ENCODE measurements at places on chromosomes 4 and X.

DNA sequence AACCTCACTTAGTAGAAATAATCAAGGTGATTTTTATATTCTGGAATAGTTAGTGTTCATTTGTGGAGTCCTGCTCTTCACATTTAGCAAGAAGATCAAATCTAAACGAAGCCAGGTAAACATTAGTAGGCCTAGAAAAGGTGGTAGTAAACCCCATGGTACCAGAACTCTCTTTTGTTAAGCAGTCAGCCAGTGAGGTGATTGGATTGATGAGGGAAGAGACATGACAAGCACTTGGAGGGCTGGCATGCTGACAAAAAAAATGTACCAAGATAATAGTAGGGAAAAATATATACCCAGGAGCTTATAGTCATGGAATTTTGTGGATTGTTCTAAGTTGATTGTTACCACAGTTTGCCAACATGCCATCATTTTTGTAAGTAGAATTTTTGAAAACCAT is 163.8 kb downstream of the BANK1 start:
- no peak for DNase-seq

DNA sequence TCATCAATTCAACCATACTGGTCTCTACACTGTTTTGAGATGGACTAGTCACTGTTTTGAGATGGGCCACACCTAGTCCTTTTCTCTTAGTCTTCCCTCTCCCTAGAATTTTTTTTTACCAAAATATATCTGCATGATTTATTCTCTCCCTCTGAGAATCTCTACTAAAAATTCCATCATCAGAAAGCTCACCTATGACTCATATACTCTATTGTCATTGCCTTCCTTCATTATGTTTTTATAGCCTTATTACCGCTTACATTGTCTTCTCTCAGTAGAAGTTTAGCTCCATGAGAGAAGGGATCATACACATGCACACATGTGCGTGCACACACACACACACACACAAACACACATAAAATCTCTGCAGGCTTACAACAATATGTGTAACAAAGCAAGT is 303.6 kb downstream of the PCDH10 start:
- DNase-seq = no peak

GRCh38 chr4:158891256-158891655 is 122.4 kb downstream of the FNIP2 start:
- DNase-seq = no peak

DNA sequence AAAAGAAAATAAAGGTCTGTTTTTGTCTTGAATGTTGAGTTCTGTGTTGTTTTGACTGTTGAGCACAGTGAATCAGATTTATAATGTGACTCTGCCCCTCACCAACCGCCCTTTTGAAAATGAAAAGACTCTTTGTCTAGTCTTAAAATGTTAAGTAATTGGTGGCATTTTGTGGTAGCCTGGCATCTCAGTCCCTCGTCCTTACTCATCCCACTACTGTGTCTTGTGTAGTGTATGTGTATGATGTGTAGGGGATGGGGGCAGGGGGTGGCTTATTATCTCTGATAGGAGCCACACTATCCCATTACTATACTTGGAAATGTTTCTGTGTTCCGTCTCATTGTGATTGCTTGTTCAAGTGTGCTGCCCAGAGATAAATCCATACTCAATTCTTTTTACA is 12.2 kb downstream of the KLHL34 start:
- no peak for DNase-seq

DNA sequence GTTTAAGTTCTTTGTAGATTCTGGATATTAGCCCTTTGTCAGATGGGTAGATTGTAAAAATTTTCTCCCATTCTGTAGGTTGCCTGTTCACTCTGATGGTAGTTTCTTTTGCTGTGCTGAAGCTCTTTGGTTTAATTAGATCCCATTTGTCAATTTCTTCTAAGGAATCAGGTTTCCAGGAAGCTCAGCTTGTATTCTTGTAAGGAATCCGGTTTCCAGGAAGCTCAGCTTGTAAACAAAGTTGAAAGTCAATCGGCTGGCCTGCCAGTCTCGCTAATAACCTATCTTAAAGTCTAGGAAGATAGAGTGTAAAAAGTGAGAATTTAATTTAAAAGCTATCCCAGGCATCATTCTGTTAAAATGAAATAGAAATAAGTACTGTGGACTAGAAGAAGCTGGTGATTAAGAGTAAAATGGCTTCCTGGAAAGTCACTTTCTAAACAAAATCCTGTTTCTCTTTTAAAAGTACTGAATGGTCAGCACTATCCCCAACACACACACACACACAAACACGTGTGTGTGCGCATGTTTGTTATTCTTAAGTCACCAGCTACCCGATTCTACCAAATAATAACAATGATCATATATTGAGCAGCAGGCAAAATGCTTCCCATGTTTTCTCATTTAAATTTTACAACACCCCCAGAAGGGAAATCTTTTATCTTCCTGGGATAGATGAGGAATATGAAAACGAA is 171.7 kb downstream of the PAPSS1 start:
- DNase-seq = no peak

DNA sequence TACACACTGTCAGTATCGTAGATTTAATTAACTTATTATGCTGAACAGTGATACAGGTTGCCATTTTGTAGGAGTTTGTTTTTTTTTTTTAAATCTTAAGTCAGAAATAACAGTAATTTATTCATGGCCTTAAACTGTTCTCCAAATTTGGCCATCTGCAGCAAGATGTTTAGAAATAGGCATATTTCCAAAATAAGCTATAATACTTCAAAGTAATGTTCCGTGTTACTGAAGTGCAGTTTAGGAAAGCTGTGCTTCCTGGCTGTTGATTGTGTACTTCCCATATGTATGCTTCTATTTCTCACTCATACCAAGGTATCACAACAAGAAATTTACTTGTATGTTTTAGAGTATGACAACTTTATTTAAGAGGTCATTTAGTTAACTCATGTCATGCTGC is 28.9 kb downstream of the CPEB2 start:
- DNase-seq = no peak

DNA sequence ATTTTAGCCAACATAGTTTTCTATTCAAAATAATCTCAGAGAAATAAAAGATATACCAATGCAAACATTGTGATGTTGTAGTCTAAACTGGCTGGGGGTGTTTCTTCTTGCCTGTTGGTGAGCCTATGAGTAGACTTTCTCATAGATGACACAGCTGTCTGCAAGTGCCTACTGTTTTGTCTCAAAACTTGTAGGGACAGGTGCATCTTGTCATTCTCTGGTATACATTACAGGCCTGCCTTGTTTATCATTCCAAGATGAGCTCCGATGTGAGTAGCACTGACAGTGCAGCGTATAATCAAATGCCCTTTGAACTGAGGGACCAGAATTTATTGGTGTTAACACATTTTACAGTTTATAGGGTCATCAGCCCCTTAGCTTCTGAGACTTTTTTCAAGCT is 353.8 kb downstream of the PRDM5 start:
- DNase-seq = no peak

- no peak for DNase-seq
These were observed 10.9 kb upstream of the BBS7 start for GRCh38 chr4:121881158-121881557.

DNA sequence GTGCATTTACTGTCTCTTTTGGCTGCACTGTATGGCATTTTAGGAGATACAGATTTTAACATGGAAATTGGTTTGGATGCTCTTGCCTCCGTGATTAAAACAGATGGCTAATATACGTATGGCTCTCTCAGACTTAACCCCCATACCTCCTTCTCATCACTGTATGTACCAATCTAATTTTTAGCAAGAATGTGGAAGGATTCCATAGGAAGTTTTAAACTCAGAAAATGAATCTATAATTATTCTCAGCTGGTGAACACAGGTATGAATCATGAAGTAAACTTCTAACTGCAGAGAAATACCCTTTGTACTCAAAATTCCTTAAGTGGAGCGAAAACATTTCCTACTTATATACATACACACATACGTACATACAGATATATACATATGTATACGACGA is 210.5 kb upstream of the NEIL3 start:
- no peak for DNase-seq

DNA sequence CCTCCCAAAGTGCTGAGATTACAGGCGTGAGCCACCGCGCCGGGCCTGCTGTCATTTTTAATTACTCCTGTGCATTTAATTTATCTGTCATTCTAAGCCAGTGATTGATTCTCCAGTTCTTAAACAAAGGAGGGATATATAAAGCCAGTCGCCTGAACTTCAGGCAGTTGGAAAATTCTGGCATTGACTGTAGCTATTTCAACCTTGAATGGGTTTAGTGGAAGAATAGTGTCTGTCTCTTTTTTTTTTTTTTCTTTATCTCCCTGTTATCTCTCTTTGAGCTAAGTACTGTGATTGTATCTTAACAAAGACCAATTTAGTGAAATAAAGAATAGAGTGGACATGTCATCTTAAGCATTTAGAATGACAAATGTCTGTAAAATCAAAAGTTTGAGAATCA is 11.0 kb downstream of the NEIL3 start:
- DNase-seq = no peak

DNA sequence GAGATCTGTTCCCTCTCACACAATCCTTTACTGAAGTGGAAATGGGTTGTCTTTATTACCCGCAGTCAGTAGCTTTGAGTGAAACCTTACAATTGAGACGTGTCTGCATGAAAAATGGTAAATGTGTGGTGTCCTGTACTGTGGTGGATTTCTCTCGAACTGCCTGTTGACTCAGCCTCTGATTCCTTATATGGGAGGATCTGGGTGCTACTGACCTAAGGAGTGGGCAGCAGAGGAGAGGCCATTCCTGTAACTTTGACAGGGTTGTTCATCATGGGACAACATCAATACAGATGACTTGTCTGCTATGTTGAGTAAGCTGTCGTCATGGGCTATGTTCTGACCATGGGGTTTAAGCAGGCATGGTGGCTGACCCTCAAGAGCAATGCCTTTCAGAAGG is 159.6 kb upstream of the WDR1 start:
- DNase-seq = no peak

DNA sequence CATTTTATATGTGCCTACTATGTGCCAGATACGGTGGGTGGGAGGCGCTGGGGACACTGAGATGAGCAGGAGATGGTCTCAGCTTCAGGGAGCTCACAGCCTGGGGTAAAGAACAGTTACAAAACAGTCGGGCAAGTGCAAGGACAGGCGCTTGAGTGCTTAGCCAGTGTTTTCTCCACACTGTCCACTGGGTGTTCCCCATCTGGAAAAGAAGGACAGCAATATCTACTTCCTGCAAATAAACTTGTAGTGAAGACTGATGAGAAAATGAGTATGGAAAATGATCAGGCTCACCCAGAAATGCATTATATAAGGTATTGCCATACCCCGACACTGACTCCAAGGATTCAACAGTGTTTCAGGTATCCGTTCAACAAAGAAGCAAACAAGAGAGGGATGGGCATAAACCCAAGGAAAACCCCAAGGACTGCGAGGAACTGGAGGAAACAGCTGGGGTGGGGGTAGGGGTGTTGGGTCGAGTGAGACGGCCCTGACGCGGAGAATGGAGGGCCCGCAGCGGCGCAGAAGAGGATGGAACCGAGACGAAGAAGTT is 835 bp downstream of the TMEM185A start:
- no peak for DNase-seq

DNA sequence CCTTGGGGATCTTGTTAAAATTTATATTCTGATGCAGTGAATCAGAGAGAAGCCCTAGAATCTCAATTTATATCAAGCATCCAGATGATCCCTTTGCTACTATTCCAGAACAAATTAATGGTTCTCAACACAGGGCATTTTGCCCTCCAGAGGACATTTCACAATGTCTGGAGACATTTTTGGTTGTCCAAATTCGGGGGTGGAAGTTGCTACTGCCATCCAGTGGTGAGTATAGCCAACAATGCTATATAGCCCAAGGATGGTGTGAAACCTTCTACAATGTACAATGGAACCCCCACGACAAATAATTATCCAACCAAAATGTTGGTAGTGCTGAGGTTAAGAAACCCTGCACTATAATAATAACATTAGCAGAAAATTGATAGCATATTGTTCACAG is 2440.0 kb downstream of the PCDH7 start:
- no peak for DNase-seq

- DNase-seq = no peak
These were observed 181.7 kb upstream of the AGTR2 start for GRCh38 chrX:115988825-115989224.

DNA sequence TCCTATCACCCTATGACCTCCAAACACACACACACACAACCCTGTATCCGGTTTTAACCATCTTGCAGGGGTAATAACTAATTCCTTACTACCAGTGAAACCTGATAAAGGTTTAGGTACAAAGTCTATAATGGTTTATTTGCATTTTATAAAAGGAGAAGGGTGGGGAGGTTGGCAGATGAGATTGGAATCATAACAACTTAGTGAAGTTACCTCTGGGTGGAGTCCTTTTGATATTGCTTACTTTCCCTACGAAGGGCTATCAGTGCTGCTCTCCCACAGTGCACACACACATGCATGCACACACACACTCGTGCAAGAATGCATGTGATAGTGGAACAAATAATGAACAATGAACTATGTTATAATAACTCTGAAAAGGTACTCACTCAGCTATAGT is 56.1 kb downstream of the CCSER1 start:
- DNase-seq = no peak

- no peak for DNase-seq
These were observed 50.0 kb downstream of the FGFBP1 start for GRCh38 chr4:15888515-15888914.

DNA sequence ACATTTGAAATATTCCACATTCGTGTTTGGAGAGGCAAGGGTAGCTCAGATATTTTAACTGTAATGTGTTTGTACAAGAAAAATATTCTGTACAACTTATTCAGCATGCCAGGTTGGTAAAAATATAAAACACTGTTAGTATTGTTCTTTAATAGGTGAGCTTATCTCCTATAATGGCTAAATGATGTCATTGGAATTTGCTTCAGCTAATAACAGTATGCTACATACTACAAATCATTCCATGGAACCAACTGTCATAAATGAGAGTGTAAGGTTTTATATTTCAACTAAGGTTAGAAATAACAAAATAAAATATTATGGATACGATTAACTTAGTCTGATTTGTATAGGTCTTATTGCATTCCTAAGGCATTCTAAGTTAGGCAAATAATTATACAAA is 206.6 kb downstream of the ADGRL3 start:
- DNase-seq = no peak

- no peak for DNase-seq
These were observed 179.8 kb downstream of the SPCS3 start for GRCh38 chr4:176499518-176499917.

- DNase-seq = no peak
These were observed 288.1 kb downstream of the SH3BGRL start for GRCh38 chrX:81489987-81490386.

- DNase-seq = no peak
These were observed 10.5 kb downstream of the ZGRF1 start for GRCh38 chr4:112626228-112626627.

DNA sequence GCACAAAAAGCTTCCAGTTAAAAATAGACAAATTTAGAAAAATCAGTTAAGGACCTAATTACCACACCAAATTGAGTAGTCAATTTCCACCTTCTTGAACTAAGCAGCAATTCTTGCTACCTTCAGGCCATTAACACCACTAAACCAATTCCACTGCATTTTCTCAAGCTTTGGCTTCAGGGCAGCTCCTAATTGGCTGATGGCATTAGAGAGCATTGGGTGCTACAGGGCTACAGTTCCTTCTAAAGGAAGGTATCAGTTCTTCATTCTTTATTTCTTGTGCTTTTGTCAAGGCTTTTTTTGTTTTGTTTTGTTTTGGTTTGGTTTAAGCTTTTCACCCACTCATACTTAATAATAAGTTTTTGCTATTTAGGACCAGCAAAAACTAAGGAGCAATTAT is 90.2 kb upstream of the FAM241A start:
- DNase-seq = no peak

Measured in stimulated activated CD4-positive, alpha-beta T cell treated with anti-CD3 and anti-CD28 coated beads, Interleukin-4, amount 100 ng/mL, for 1 hour (primary cell).